ENCODE measurements at places on chromosomes 2 and 18. TPM values are rescaled to one million over a fixed set of nuclear protein-coding genes. Genes with fewer than 3 reads are reported as not detected.

GRCh38 chr18:48550101-48550729, 11.4 kb downstream of the CTIF start:
- no peaks in the 10 kb centered on the region for H3K27me3 ChIP-seq
- H3K4me1 ChIP-seq = peaks cover 25% of the 10 kb centered on the region
- H3K4me3 ChIP-seq = no peak overlapping the region
- no peak for DNase-seq

PIGN gene
- 21.4 TPM for total RNA-seq

MAL gene
- 1.3 TPM for total RNA-seq

DNA sequence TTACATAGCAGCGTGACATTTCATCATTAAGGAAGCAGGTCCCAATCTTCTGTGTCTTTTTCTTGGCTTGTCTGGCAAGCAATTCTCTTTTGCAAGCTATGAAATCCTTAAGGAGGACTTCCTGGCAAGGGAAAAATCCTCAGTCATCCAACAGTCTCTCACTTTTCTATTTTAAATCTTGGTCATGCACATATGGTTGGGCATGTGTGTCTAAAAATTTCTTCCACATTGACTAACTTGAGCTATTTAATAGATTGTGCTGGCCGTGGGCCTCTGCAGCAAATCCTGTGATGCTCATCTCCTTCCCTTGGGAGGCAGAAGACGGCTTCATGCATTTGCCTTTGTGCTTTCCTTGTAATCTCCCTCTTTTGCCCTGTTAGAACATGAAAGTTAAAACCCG, 634.3 kb upstream of the FANCL start:
- no peak overlapping the region for H3K27ac ChIP-seq
- no peaks in the 10 kb centered on the region for H3K4me1 ChIP-seq
- no peak overlapping the region for H3K4me3 ChIP-seq
- H3K27me3 ChIP-seq = no peaks in the 10 kb centered on the region
- no peaks in the 10 kb centered on the region for H3K36me3 ChIP-seq

DNA sequence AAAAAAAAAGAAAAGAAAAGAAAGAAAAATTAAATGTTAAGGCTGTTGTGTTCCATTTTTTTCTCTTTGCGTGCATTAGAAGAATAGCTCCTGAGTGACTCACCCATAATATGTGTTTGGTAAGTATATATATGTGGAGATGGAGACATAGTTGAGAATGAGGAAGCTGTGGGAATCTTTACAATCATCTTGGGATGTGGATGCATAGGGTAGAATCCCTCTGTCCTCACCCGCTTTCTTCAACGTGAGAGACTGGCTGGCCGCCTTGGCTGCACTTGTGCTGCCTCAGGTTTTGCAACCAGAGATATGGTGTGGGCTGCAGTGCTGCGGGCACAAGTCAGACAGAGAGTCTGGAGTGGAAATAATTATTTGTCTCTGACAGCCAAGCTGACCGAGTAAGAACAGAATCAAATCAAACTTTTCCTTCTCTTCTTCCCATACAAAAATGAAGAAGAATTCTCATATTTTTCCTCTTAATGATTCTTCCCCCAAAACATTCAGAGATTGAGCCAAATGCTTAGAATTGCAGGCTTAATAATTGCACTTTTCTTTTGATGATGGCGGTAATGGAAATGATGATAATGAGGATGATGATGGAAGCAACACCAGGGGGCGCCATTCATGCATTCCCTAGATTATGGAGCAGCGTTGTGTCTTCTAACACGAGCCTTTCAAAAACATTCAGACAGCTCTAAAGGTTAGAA, 48.5 kb downstream of the SERPINB7 start:
- H3K36me3 ChIP-seq = no peaks in the 10 kb centered on the region
- H3K27ac ChIP-seq = no peak overlapping the region
- H3K4me1 ChIP-seq = no peaks in the 10 kb centered on the region
- no peak overlapping the region for H3K4me3 ChIP-seq

DNA sequence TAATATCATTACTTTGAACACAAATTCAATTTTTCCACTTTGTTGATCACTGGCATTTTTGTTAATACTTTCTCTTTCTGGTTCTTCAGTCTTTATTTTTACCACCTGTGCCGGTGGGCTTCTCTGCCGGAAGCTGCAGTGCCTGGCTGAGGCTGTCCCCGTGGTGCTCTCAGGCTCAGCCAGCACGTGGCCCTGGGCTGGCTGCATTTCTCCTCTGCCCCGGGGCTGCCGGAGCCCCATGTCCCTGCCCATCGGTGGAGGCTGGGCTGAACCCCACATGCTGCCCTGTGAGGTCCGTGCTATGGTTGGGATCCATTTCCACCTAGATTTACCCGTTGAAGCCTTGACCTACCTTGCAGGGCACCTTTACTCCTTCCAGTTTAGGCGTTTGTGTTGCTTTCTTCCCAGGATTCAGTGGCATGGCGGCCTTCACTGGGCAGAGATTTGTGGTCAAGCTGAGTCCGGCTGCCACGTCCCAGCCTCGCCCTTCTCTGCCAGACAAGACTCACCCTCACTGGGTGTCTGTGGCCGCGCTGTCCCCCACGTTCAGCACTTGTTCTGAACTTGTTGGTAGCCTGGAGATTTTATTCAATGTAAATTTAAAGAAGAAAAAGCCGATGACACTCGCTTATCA, 12.8 kb upstream of the TMEM18 start:
- H3K4me3 ChIP-seq = no peak overlapping the region
- H3K27me3 ChIP-seq = no peaks in the 10 kb centered on the region
- no peaks in the 10 kb centered on the region for H3K36me3 ChIP-seq
- DNase-seq = no peak
- H3K27ac ChIP-seq = no peak overlapping the region
- H3K4me1 ChIP-seq = peaks cover 7% of the 10 kb centered on the region

GRCh38 chr2:25290811-25291495, 50.8 kb downstream of the DNMT3A start:
- no peaks in the 10 kb centered on the region for H3K27me3 ChIP-seq
- no peak overlapping the region for H3K27ac ChIP-seq
- no peak for DNase-seq
- H3K36me3 ChIP-seq = no peaks in the 10 kb centered on the region
- peaks cover 5% of the 10 kb centered on the region for H3K4me1 ChIP-seq

GRCh38 chr2:191333911-191334357, 88.7 kb downstream of the MYO1B start:
- DNase-seq = no peak
- H3K4me3 ChIP-seq = no peak overlapping the region
- no peaks in the 10 kb centered on the region for H3K27me3 ChIP-seq
- H3K4me1 ChIP-seq = no peaks in the 10 kb centered on the region

DNA sequence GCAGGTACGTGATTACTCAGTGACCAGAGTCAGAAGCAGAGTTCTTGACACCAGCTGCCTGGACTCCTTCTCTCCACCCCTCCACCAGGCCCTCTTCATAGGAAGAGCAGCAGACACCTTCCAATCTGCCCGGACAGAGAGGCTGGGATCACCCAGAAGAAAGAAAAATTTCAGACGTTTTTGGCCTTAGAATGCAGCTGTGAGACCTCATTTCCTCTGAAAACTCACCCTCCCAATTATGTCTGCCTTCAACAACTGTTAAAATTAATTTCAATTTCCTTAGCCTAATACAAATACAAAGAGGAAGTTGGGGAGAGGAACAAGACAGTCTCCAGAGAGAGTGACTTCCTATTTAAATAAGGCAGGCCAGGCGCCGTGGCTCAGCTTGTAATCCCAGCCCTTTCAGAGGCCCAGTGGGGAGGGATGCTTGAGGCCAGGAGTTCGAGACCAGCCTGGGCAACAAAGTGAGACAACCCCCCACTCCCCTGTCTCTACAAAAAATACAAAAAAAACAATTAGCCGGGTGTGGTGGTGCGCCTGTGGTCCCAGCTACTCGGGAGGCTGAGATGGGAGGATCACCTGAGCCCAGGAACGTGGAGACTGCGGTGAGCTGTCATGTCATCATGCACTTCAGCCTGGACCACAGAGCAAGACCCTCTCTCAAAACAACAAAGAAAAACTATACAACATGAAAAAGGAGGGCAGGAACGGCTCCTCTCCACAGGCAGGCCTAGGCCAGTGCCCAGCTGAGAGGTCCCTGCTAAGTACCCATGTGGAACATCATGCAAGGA, 1.6 kb downstream of the SLC66A2 start:
- peak overlapping the region; percentile 65 for H3K4me3 ChIP-seq
- no peak for DNase-seq
- H3K36me3 ChIP-seq = no peaks in the 10 kb centered on the region
- no peak overlapping the region for H3K27ac ChIP-seq
- H3K27me3 ChIP-seq = no peaks in the 10 kb centered on the region
- H3K4me1 ChIP-seq = peaks cover 43% of the 10 kb centered on the region

- no peaks in the 10 kb centered on the region for H3K4me1 ChIP-seq
- no peak for DNase-seq
- H3K36me3 ChIP-seq = no peaks in the 10 kb centered on the region
- no peak overlapping the region for H3K4me3 ChIP-seq
Observed at GRCh38 chr2:106343274-106343673, 124.9 kb downstream of the RGPD3 start.

DNA sequence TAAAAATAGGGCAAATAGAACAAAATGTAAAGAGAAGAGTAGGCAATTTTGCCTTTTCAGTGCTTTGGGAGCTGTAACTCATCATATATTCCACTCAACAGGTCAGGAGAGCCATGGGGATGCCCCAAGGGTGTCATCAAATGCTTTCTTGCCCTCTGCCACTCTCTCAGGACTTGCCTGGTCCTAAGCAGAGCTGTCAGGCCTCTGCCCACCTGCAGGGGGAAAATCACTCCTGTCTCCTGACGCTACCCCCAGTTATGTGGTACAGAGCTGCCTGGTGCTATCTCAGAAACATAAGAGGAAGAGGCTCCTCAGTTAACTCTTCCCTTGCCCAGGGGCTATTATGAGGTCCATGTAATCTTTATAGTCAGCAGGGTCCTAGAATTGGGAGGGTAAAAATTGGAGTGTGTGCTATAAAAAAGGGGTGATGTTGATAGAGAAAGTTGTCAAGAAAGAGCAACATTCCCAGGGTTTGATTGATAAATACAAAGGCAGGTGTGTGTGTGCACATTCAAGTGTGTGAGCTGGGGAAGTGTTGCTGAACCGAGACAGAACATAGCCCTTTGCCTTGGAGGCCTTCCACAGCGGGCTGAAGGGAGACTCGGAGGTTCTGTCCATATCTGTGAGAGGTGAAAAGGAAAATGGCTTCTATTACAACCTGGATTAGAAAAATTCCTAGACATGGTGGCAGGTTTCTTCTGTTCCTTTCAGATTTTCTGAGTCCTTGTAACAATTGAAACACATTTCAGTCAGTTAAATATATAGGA, 25.4 kb downstream of the PTPRM start:
- no peak for DNase-seq
- no peak overlapping the region for H3K4me3 ChIP-seq
- no peak overlapping the region for H3K27ac ChIP-seq
- no peaks in the 10 kb centered on the region for H3K36me3 ChIP-seq

COBLL1 gene
- total RNA-seq = 4.4 TPM

- H3K36me3 ChIP-seq = no peaks in the 10 kb centered on the region
- no peak overlapping the region for H3K4me3 ChIP-seq
- no peaks in the 10 kb centered on the region for H3K4me1 ChIP-seq
- H3K27me3 ChIP-seq = no peaks in the 10 kb centered on the region
Observed at GRCh38 chr2:195508139-195508455, 148.9 kb upstream of the SLC39A10 start.

DNA sequence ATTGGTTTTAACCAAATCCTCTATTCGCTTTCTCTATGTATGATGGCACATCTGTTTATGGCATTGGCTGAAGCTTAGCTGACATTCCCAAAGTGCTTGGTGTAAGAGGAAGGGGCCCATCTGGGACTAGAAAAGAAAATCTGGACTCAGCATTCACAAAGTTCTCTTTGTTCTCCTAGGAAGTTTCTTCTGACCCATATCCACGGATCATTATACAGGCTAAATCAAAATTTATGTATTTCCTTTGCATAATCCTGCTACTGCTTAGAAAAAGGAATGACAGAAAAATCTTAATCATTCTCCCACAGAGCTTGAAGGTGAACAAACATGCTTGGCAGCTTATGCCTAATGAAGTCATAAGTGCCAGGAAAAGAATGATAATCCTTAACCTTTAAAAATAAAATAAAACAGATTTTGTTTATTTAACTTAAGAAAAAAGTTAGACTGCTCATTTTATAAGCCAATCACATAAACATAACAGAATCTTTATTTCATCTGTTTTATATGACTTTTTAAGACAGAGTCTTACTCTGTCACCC, 88.4 kb downstream of the NYAP2 start:
- DNase-seq = no peak
- H3K4me3 ChIP-seq = no peak overlapping the region
- H3K36me3 ChIP-seq = no peaks in the 10 kb centered on the region
- no peaks in the 10 kb centered on the region for H3K27me3 ChIP-seq
- no peaks in the 10 kb centered on the region for H3K4me1 ChIP-seq
- H3K27ac ChIP-seq = no peak overlapping the region

ADD2 gene
- total RNA-seq = 0.26 TPM

- peaks cover 8% of the 10 kb centered on the region for H3K36me3 ChIP-seq
- no peaks in the 10 kb centered on the region for H3K27me3 ChIP-seq
- no peak for DNase-seq
- peak overlapping the region; percentile 69 for H3K4me3 ChIP-seq
Observed at GRCh38 chr2:210477496-210477895, 937 bp upstream of the LANCL1 start.

DNA sequence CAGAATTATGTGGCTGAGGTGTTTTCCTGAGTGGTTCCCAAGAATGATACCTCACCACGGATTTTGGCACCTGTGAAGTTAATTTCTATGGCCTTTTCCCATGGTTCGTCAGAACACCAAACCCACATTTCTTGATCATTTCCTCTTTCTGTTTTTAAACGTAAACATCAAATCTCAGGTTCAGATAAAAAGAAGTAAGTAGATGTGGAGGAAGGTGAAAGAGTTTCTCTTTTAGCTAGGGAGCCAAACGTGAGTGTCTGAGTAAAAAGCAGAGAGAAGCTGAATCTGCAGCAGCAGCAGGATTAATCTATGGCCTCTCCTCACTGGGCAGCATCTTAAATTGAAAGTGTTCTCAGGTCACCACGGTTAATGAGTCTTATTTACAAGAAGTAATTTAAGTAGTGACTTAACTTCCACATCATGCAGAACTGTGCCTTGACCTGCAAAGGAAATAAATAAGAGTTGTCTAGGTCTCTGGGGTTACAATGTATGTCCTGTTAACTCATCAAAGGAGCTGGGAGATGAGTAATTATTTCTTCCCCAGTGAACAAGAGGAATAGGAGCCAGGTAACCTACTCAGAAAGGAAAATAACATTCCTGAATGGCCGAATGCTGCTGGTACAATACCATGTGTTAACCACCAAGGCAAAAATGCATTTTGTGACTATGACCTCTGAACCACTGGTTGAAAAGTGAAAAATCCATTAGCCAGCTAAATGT, 139.6 kb upstream of the NETO1 start:
- H3K27ac ChIP-seq = no peak overlapping the region
- no peak overlapping the region for H3K4me3 ChIP-seq
- H3K27me3 ChIP-seq = no peaks in the 10 kb centered on the region
- DNase-seq = no peak
- H3K4me1 ChIP-seq = no peaks in the 10 kb centered on the region
- H3K36me3 ChIP-seq = no peaks in the 10 kb centered on the region

- peak; percentile 50 for DNase-seq
- no peak overlapping the region for H3K27ac ChIP-seq
- H3K36me3 ChIP-seq = no peaks in the 10 kb centered on the region
- H3K4me3 ChIP-seq = no peak overlapping the region
- no peaks in the 10 kb centered on the region for H3K4me1 ChIP-seq
- H3K27me3 ChIP-seq = no peaks in the 10 kb centered on the region
Observed at GRCh38 chr18:32911660-32912284, 138.9 kb upstream of the KLHL14 start.

- H3K27me3 ChIP-seq = peaks cover 3% of the 10 kb centered on the region
- no peak overlapping the region for H3K4me3 ChIP-seq
- no peak for DNase-seq
- H3K36me3 ChIP-seq = no peaks in the 10 kb centered on the region
- H3K4me1 ChIP-seq = peaks cover 3% of the 10 kb centered on the region
Observed at GRCh38 chr2:216596236-216596979, 36.8 kb upstream of the IGFBP2 start.

ANO7 gene
- total RNA-seq = 6.9 TPM
